ENCODE measurements at places on chromosomes 6 and 20.

DNA sequence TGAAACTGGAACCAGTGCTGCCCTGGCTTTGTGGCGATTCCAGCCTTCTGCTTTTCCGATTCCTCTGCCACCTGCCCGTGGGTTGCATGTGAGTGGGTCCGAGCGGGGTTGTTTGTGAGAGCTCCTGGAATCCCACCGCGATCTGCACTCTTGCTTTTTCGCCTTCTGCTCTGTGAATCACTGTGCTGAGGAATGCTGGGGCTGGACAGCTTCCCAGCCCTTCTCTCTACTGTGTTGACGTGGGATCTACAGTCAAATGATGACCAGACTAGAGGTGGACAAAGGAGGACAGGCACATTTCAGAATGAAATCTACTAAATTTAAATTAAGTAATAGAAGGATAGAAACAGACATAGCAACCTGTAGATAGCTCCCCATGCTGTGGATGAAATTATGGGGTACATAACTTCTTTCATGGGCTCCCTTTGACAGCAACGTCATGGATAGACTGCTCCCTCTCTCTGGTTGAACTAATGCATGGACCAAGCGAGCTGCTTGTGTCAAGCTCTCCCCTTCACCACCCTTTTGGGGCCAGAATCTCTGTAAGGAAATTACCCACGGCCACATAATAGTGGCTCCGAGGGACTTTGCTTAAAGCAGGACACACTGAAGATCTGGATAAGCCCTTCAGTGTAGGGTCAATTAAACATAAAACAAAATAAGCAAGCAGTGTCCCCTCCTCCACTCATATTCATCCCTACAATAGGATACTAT lies 2.0 kb downstream of the FNDC1 start:
- peak; percentile 54 for DNase-seq

DNA sequence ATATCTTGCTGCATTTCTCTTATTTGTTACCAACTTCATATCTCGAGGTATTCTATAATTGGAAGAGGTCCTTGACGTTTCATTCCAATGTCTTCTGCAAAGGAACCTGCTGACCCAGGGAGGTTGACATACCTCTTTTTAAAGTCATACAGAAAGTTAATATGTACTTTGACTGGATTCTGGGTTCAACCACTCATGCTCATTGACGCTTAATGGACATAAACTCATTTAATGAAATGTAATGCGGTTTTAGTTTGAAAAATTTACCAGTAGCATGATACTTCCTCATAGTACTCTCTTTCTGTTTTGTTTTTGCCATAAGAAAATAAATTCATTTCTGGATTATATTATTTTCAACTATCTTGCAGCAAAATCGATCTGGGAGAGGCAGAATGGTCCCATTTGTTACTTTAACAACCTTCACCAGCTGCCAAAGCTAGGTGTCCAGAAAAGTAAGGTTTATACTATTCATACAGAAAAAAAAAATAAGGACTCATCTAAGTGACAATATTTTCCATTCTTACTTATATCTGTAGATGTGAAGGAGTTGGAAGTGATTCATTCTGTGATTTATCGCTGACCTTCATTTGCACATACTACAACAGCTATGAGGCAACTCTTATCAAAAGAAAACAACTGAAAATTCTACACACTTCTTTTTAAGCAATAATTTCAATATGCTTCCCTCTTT lies 101.6 kb downstream of the ATXN1 start:
- DNase-seq = no peak

DNA sequence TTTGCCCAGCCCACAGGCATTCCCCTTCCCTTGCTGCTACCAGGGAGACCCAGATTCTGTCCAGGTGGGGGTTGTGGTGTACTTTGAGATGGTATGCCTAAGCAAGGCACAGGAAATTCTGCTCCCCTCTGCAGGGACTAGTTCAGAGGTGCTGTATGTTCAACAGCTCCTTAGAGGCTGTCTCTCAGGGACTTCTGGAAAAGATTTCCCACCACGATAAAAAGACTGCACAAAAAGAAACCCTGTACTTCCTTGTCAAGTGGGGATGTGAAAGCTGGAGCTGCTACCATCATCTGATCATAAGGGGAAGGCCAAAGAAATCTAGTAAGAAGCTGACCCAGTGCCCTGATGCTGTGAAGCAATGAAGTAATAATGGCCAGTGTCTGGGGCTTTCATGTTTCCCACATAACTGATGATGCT lies 51.5 kb upstream of the SMIM29 start:
- no peak for DNase-seq

DNA sequence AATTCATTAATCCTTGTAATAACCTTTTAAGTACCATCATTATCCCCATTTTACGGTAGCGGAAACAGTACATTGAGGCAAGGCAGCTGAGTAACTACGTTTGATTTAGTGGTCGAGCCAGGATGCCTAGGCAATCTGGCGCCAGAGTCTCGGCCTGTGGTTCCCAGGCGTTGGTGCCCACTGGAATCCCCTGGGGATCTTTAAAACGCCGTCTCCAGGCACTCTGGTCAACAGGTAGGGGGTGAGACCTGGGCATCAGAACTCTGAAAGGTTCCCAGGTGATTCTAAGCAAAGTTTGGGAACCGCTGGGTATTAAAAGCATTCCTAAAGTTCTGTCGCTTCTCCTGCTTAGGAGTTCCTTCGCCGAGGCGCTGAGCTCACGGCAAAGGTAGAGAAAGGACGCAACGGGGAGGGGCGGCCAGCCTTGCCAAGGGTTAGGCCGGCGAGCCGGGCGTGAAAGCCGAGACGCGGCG lies 939 bp downstream of the DTNBP1 start:
- DNase-seq = no peak

DNA sequence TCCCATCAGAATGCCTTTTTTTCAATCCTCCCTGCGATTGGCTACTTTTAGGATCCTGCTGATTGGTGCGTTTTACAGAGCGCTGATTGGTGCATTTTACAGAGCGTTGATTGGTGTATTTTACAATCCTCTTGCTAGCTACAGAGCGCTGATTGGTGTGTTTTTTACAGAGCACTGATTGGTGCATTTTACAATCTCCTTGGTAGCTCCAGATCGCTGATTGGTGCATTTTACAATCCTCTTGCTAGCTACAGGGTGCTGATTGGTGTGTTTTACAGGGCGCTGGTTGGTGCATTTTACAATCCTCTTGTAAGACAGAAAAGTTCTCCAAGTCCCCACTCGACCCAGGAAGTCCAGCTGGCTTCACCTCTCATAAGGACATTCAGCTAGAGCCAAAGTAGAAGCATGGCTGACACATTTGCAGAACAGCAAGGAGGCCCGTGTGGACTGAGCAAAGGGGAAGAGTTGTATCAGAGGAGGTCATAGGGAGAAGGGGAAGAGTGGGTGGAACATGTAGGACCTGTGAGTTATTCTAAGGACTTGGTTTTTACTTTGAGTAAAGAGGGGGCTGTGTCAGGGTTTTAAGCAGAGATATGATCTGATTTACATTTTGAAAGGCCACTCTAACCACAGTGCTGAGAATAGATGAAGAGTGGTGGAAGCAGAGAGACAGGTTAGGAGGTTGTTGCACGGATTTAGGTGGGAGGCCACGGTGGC lies 2.6 kb downstream of the ALDH5A1 start:
- DNase-seq = no peak

DNA sequence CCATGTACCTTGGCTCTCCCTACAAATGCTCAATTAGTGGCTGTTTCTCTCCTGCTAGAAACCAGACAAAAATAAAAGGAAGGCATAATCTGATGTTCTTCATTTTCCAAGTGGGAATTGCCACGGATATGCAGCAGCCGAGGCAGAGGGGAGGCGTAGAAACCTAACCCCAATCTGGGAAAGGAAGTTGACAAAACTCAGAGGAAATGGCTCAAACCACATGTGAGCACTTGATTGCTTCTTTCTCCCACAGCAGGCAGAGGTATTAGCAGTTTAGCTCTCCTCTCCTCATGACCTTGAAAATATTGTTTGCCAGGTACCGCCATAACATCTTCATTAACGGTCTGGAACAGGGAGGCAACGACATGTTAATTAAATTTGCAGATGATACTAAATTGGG lies 3.8 kb upstream of the MLN start:
- DNase-seq = no peak

DNA sequence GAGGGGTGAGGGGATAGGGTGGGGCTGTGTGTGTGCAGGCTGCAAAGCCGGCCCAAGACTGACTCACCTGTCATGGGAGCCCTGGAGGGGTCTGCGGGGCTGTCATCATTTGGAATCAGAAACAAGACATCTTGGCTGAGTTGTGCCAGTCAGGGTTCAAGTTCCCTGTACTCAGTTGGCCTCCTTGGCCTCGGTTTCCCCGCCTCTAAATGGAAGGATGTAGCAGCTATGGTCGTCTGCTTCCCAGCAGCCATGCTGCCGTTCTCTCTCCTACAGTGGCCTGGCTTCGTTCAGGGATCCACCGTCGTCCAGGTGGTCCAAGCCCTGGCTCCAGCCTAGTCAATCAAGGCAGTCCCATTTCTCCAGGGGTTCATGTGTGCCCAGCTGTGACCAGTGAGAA lies 83.6 kb upstream of the PMEPA1 start:
- no peak for DNase-seq

DNA sequence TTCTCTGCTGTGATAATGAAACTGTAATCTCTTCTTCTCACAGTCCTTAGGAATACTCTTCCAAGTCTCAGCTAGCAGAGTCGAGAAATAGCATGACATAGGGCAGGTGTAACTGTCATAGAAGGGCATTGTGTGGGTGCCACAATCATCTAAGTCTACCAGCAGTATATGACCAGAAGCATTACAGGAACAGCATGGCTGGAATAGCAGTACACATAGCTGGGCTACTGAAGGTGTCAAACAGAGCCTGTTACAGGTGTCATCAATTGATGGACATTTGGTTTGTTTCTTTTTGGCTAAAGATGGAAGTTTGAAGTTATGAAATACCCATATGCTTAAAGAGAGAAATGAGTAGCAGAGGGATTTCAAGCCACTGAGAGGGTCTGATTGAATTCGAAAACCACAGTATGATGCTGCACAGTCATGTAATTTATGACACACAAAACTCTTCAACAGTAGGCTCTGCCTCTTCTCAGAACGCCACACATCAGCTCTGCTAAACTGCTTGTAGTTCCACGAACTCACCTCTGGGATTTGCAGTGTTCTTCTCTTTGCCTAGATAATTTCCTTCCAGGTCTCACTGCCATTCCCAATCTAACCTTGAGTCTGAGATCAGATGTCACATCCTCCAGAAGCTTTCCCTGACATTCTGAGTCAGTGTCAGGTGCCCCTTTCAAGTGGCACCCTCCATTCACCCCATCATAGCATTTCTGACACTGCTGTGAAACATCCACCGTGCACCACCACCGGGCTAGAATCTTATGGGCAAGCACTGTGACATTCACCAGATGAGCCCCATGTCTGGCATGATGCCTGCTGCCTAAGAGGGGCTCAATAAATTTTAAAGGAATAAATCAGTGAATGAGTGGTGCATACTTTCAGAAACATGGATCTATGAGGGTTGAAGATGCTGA lies 151.0 kb downstream of the ADAT2 start:
- no peak for DNase-seq

GRCh38 chr20:51828762-51829161 lies 26.4 kb upstream of the SALL4 start:
- DNase-seq = peak; percentile 12

- DNase-seq = no peak
Observed at GRCh38 chr6:145829950-145830349, 15.4 kb upstream of the FBXO30 start.

DNA sequence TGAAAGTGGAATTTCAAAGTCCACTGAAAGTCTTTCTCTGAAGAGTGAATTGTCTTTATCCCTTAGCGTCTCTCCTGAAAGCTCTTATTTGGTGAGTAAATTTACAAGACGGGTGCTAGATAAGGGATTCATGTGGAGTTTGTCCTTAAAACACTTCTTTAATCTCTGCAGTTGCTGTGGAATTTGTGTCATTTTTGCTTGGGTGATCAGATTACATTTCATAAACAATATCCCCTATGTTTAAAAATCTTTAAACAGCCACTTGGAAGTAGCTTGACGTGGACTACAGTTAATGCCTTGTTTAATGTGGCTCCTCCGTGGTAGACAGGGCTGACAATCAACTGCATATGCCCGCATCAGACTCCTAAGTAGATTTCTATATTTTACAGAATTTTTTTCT lies 175.4 kb upstream of the ZNF217 start:
- no peak for DNase-seq

GRCh38 chr6:45830441-45831139 lies 185.1 kb downstream of the CLIC5 start:
- peak; percentile 36 for DNase-seq

GRCh38 chr20:33209789-33210188 lies 7.4 kb upstream of the BPIFA3 start:
- DNase-seq = peak; percentile 51

GRCh38 chr6:25735261-25735660 lies 19.3 kb upstream of the SLC17A4 start:
- no peak for DNase-seq

DNA sequence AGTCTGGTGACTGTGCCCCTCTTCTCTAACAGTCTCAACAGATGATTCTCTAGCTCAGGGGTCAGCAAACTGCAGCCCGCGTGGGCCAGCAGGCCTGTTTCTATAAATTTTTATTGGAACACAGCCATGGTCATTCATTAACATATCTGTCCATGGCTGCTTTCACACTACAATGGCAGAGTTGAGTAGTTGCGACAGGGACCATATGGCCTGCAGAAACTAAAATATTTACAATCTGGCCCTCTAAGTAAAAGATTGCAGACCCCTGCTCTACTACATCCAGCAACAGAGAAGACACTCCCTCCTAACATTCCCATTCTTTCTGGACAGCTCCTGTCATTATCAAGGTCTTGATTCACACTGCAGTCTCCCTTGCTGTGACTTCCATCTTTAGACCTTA lies 45.2 kb downstream of the PLAGL2 start:
- DNase-seq = no peak

DNA sequence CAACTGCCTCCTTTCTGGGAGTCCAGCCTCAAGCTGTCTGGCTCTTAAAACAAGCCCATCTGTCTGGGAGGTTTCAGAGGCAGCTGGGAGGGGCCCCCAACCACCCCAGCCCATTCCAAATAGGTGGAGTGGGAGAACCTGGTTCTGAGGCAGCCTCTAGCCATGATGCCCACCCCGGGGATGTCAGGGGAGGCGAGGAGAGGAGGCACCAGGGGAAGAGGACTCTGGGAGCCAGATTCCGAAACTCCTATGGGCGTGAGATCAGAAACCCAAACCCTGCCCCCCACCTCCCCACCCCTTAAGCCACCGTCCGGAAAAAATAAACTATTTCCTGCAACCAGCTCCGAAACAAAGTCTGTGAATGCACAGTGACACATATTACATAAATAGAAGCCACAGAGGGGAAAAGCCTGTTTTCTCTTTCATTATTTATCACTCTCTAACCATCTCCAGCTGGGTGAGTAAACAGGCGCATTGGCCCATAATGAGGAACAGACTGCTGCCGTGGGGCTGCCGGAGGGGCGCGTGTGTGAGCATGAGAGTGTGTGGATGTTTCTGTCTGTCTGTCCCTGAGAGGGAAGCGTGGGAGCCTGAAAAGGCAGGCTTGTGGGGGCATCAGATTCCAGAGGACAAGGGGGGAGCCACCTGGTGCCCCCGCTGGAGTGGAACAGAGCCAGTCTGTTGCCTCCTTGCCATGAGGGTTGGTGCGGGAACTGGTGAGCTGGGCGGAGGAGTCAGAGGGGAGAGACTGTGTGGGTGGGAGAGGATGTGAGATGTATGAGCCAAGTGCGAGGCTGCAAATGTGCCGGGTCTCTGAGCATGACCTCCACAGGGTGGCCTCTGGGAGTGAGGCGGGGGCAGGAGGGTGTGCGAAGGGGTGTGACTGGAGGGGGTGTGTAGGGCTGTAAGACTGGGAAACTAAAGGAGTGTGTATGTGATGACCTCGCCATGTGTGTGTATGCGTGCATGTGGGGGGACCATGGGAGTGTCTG lies 14.3 kb upstream of the FOXP4 start:
- peak; percentile 68 for DNase-seq
